ENCODE measurements at places on chromosomes 12 and 14.

- no peak for DNase-seq
Measured at GRCh38 chr12:101165319-101165718, 44.7 kb downstream of the SLC5A8 start.

- DNase-seq = no peak
Measured at GRCh38 chr12:13208533-13209435, 12.3 kb downstream of the EMP1 start.

GRCh38 chr12:60391791-60392190 lies 796.0 kb downstream of the SLC16A7 start:
- no peak for DNase-seq

GRCh38 chr14:105117257-105117646 lies 51.3 kb downstream of the JAG2 start:
- no peak for DNase-seq

- no peak for DNase-seq
Measured at GRCh38 chr12:2681450-2682205, 113.1 kb upstream of the FKBP4 start.

DNA sequence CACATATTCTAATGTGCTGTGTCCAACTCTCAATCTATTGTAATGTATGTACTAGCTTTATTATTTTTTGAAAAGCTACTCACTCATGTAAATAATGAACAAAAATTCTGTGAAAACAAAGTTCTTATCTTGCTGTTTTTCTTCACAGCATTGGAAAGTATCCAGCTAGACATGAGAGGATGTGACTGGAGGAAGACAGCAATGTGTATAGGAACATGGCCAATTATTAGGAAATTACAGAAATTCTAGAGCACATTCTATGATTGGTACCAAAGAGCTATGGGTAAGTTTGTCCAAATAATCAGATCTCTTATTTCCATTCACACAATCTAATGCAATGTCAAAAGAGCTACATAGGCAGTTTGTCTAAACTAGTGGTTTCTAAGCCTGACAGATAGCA lies 1100.2 kb downstream of the FSCB start:
- no peak for DNase-seq

DNA sequence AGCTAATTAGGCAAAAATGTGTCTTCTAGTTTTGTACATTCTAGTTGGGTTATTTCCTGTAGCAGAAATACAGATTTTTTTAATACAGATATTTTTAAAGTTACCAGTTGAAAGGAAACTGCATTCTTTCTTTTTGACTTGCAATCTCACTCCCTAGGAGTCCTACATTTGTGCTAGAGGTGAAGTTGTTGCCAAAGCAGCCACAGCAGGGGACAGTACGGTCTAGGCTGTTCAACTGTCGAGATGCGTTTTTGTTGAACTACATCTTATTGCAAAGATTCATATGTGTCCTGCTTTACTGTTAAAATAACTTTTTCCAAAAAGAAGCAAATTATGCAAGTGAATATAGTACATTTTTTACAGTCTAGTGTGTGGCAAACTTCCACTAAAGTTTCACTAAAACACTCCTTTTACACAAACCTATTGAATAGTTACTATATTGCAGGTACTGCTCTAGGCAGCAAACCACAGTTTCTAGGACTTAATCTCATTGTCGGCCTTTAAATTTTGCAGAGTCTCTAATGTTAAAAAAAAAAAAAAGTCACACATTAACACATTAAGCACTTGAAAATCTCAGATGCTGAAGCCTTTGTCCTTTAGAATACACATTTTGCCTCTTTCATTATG lies 30.2 kb upstream of the SRGAP1 start:
- no peak for DNase-seq

GRCh38 chr14:100056964-100057795 lies 8.0 kb upstream of the EVL start:
- DNase-seq = no peak

GRCh38 chr14:32710231-32710671 lies 228.4 kb upstream of the NPAS3 start:
- no peak for DNase-seq

DNA sequence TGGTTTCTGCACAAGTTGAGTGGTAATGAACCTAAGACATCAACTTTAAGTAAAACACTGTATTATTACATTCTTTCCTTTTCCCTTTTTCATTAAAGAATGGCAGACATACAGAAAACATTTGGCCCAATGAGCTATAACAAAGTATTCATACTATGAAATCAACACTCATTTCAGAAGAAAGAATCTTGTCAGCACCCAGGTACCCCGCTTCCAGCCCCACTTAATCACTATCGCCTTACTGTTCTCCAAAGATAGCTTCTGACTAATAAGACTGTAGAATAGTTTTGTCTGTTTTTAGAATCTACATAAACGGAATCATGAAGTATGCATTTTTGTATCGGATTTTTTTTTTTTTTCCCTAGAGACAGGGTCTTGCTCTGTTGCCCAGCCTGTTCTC lies 9.5 kb downstream of the CNTN1 start:
- DNase-seq = no peak

DNA sequence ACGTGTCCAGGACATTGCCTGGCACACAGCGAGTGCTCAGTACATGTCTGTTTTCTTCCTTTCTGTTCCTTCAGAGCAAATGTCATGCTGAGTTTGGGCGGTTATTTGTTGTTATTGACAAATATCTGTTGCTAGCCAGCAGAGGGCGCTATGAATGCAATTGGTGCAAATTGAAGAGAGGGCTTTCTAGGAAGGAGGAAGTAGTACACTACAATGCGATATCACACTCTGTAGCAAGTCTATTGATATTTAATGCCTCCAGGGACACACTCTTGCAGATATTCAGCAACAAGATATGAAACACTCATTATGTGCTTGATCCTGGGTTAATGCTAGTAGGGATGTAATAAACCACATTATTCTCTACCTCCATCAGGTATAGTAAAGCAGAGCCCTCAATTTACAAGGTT lies 267.3 kb upstream of the SRRM4 start:
- DNase-seq = no peak

DNA sequence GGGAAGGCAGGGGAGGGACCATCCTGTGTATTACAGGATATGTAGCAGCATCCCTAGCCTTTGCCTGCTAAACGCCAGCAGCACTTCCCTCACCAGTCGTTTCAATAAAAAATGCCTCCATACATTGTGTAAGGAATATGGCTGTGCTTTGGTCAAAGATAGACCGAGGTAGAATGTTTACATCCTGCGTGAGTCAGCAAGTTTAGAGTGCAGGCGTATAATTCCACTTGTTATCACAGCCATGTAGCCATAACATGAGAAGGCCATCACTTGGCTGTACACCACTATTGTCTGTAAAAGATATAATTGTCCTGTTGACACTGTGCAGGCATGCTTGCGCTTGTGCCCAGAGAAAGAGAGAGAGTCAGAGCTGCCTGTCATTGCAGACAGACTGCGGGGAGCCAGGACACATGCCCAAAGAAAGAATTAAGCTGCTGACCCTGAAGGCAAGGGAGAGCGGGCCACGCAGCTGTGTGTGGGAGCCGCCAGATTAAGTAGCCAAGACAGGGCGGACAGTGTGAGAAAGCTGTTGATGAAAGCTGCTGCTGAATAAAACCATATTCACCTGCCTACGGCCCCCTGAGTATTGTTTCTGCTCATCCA lies 68.4 kb downstream of the CRACR2A start:
- DNase-seq = no peak

- no peak for DNase-seq
Measured at GRCh38 chr14:93804654-93805053, 16.4 kb upstream of the PRIMA1 start.

DNA sequence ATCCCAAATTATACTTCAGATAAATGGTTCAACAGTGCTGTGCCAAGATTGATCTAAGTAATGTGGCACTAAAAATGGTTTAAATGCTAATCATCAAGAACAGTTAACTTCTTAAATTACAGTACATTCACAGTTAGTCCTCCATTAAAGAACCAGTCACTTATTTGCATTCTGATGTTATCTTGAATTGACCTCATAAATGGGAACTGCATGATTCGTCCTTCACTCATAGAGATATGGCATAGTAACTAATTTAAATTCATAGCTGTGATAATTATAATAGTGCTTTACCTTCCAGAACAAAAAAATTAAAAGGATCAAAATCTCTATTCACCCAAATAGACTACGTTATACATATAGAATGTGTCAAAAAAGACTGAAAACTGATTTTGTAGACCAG lies 61.1 kb downstream of the COCH start:
- DNase-seq = no peak

GRCh38 chr14:83058068-83058467 lies 1524.4 kb upstream of the SEL1L start:
- no peak for DNase-seq

GRCh38 chr14:55274751-55275150 lies 3.5 kb downstream of the FBXO34 start:
- DNase-seq = no peak

DNA sequence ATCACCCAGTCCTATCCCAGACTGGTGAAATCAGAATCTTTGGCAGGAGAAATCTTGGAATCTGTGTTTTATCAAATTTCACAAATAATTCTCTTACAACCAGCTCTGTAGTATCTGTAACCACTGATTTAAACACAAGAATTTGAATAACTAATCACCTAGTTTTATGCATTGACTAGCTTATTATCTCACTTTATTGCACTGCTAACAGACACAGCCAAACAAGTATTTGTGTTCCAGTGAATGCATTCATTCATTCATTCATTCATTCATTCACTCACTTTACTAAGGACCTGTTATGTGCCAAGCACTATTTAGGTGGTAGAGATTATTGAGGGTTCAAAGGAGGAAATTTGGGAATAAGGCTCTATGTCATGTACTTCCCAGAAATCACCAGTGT lies 16.2 kb downstream of the LRRC74A start:
- DNase-seq = no peak

DNA sequence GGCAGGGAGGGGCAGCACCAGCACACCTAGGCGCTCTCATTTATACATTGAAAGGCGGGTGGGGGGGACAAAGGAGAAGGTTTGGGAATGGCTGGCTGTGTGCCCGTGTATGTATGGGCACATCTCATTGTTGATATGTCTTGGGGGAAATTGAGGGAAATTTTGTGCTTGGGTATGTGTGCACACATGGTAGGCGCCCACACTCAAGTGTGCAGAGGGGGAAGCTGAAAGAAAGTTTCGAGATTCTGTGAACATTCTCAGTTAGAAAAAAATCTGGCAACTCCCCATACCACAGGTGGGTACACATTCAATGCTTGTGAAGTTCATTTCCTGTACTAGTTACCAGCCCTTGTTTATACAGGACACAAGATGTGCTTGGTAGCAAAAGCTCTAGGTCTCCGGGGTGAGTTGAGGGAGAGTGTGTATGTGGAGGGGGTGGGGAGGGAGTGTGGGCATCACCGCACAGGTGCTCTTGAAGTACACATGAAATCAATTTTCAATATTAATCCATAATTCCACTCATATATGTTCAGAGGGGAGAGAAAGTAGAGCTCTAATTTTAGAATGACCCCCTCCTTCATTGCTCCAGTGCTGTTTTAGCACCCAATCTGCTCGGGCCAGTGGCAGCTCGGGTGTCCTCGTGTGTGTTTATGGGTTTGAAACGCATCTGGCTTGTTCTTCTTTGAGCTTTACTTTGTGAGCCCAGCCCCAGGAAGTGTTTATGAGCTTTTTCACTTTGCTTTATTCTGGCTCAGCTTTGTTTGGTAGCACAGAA lies 286.0 kb downstream of the ZFP36L1 start:
- no peak for DNase-seq

GRCh38 chr14:69363055-69363454 lies 35.0 kb downstream of the ERH start:
- DNase-seq = no peak

DNA sequence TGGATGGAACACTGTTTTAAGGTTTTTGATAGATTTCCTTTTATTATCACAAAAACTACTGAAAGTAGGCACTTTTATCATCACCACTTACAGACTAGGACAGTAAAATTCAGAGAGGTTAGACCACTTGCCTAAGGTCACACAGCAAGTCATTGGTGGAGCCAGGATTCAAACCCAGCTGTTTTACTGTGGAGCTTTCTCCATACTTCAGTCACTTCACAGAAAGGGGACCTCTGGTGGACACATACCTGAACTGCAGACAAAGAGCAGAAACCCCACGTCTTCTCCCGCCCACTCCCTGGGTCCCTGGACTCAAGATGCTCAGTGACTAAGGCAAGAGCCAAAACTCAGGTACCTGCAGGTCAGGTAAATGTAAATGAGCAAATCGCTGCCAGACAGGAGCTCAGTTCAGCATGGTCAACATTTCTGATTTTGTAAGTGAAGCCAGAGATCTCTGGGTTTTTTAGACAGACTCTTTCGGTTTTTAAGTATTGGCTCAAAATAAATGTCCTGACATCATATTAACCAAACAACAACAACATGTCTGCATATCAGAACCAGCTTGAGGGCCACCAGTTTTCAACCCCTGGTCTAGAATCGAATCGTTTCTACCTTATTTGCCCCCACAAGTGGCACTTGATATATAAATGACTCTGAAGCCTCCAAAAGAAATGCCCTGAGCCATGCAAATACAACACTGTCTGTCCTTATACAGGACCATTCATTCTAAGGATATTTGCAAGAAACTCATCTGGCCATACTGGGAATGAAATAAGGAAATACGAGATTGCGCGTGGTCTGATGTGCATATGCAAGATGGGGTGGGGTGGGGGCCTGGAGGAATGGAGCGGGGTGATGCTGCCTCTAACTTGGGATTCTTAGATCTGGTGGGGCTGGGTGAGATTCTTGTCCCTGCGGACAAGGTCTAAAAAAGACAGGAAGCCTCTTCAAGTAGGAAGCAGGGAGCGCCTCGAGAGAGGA lies 110.9 kb downstream of the KSR2 start:
- no peak for DNase-seq

DNA sequence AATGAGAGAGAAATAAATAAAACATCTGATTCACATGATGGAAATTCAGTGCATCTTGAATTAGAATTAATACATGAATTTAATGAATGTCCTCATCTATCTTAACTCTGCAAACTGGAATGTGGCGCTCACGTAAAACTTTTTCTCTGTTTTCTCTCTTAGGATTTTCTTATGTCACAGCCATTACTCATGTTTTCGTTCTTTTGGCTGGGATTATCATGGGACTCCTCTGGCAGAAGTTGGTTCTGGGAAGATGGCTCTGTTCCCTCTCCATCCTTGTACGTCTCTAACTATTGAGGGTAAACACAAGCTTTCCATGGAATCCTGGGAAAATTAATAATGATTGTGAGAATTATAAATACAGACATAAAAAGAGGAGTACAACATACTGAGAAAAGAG lies 5.0 kb downstream of the CLEC12B start:
- no peak for DNase-seq

- DNase-seq = no peak
Measured at GRCh38 chr12:115004470-115005146, 320.6 kb upstream of the TBX3 start.

- no peak for DNase-seq
Measured at GRCh38 chr12:30095511-30095910, 311.8 kb upstream of the TMTC1 start.

DNA sequence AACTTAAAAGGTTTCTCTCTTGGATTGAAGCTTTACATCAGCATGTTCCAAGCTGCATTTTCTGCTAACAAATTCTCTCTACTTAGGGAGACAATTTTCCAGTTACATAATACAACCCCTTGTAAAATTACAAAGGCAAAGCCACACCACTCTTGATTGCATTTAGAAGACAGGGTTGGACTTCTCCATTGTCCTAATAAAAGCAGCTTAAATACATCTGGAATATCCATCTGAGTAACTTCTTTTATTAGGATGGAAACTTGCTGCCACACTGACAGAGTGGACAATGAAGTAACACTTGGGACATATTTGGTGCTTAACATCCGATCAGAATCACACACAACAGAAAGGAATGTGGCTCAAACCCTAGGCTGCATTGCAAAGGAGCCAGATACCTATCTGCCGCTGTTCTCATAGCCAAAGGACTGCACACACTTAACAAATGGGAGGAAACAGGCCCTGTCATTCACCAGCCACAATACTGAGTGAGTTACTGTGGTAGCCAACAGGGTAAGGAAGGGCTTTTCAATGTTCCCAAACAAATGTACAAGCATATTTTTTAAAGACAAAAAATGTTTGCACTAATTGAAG lies 157.2 kb downstream of the PAX9 start:
- DNase-seq = no peak

All from cortex of kidney (tissue), 1 donor.